ENCODE measurements at places on chromosomes 2 and 18.

DNA sequence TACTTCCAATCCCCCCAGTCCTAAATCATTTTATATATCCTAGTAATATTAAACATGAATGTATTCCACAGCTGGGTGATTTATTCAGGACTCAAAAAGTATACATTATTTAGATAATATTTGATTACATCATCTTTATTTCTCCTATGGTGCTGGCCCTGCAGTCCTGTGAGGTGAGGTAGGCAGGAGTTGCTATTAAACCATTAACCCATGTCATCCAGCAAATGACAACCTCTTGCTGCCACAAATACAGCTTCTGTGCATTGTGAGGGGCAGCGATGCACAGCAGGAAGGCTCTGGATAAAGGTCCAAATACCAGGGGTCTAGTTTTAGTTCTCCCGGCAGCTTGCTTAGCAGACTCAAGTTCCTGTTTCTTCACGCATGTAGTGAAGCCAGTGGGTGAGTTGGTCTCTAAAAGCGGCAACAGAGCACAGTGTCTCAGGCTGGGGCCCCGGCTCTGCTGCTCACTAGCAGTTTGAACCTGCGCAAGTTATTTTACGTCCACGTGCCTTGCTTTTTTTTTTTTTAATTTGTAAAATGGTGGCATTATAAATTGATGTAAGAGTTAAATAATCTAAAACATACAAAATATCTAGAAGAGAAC is 36.1 kb downstream of the INSIG2 start:
- DNase-seq = no peak

DNA sequence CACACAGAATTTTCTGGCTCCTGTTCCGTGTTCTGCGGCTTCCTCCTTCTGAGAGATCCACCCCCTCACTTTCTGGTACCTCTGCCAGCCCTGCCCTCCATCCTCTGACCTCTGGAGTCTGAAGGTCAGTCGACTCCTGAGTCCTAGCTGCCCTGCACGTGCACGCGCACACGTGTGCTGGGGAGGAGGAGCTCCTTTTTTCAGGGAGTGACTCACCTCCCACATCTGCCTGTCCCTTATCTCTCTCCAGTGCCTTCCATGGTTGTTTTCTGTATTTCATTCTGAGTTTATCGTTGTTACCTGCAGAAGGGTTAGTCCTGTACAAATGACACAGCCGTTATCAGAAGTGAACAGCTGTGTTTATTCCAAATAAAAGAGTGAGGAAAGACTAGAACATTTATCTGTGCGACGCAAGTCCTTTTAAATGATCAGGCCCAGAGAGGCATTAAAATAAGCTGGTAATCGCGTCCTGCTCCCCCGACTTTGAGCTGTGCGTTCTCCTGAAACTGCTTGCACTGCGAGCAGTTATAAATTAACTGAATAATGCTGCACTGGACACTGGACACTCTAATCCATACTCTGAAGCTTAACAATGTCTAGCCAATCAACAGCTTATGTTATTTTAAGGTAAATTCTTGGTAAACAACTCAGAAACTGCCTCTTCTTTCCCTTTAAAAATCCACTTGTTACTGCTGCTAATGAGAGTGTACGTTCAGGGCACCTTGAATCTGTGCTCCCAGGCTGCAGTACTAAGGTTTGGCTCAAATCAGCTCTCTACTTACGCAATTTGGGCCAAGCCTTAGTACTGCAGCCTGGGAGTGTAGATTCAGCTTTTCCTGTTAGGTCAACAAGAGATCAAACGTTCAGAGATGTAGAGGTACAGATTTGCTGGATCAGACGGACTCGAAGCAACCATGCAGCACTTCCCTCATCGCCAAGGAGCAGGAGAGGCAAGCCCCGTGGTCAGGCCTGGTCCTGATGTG is 72.5 kb downstream of the GALR1 start:
- no peak for DNase-seq

DNA sequence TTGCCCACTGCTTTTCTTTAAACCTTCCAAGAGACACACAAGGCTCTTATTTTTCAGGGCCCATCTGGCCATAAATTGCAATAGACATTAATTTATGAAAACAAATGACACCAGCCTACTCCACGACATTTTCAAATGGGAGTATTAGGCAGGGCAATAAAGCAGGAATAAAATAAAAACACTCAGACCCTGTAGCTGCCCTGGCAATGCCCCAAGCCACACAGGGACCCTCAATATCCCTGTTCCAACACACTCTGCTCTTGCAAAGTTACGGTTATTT is 550.8 kb upstream of the TNP1 start:
- no peak for DNase-seq

DNA sequence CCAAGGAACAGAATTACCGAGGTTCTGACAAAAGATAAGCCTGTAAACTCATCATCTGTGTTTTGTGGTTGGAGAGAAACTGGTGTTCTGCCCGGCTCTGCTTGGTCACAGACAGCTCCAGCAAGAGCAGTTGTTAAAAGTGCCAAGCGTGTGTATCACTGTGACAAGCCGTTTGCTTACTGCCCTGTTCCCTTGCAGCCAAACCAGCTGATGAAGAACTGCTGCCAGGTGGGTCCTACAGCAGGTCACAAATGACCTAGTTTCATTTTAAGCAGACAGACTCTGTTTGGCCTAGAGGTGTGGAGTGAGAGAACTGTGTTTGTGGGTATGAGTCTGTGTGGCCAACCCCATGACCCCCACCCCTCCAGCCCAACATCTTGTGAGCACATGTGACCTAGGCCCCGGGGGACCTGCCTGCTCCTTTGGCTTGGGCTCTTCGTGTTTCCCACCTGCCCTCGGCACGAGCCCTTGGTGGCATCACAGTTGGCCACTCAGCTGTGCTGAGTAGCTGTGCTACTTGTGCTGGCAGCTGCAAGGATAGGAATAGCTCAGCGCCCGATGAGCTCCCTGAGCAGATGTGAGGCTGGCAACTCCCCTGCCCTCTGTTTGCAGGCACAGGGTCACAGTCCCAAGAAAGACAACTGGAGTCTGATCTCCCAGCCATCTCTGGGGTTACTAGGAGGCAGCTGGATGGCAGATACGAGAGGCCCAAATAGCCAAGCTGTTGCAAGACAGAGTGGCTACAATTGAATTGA is 9.7 kb downstream of the OXER1 start:
- no peak for DNase-seq

GRCh38 chr2:79901161-79901560 is 388.3 kb downstream of the CTNNA2 start:
- no peak for DNase-seq

- no peak for DNase-seq
These were observed 67.7 kb downstream of the PDCL3 start for GRCh38 chr2:100630473-100630977.
